ENCODE measurements at places on chromosomes 4 and X.

DNA sequence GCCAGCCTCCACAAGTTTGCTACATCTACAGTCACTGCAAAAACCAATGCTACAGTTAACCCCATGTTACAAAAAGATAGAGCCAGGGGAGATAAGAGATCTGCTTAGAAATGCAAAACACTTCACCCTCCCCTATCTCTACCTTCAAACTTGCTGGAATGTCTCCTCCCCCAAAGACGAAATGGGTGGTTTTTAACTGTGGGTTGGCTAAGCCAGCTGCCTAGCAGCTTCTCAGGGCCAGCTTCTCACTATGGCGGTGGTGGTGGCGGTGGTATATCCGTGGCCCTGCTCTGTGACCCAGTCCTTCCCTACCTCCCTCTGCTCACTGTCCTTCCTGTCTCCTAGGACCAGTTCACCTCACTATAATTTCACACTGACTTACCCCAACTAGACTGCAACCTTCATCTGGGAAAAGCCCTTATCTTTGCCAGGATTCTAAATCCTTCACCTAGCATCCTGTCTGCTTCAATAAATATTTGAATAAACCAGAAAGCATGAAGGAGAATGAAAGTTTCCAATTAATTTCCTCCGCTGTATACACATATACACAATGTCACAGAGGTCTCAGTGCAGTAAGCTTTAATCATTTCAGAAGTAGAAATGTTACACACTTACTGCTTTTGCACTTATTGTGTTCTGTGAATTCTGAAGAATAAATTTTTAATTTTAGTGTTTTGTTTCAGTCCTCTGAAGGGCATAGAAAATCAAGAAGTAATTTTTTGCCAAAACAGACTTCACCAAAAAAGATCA, 46.3 kb downstream of the SH3KBP1 start:
- no peak for DNase-seq

GRCh38 chr4:133150486-133151340, 1.6 kb downstream of the PCDH10 start:
- no peak for DNase-seq

DNA sequence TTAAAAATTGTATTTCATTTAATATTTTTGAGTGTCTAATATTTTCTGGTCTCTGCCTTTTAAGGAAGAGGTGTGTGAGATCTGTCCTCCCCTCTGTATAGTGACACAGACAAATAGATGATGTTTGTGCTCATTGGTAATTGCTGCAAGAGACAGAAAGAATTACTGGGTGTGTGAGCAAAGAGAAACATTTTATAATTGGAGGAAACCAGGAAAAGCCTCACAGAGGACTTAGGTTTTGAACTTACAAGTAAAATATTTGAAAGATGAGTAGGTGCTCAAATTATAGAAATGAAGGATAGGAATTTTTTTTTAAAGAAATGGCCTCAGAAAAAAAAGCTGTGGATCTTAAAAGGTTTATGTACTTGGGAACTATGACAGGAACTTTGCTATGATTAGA, 149.8 kb downstream of the SPCS3 start:
- DNase-seq, result no peak

- DNase-seq, result no peak
Measured at GRCh38 chr4:52604215-52604614, 54.9 kb downstream of the USP46 start.

DNA sequence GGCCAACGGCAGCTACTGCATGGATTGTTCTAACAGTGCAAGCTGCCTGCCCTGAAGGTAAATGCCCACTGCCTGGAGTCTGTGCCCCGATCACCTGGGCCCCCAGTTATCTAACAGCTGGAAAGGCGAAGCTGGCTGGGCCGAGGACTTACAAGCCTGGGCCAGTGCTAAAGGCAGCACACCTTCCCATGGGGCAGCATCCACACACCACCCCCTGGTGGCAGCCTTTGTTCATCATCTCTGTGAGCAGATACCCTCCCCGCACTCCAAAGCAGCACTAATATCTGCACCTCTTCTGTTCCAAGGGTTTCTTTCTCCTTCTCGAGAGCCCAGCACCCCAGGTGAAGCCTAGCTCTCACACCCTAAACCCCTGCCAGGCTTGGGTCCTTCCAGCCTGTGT, 7.6 kb downstream of the SLC2A9 start:
- DNase-seq, result no peak

DNA sequence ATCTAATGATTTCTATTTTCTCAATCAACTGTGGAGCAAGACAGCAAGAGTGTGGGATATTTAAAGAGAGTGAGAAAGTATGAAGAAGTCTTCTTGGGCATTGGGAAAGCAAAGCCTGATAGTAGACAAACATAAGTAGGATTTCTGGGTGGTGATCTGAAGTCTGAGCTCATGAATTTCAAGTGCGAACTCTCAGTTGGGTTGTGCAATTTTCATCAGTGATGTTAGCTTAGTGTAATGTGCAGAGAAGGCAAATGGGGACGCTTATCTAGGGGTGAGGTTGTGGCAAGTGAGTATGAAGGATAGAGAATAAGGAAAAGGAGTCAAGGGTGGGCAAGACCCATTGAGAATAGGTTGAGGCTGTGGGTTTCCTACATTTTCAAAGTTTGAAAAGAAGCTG, 23.7 kb downstream of the VGLL1 start:
- no peak for DNase-seq

DNA sequence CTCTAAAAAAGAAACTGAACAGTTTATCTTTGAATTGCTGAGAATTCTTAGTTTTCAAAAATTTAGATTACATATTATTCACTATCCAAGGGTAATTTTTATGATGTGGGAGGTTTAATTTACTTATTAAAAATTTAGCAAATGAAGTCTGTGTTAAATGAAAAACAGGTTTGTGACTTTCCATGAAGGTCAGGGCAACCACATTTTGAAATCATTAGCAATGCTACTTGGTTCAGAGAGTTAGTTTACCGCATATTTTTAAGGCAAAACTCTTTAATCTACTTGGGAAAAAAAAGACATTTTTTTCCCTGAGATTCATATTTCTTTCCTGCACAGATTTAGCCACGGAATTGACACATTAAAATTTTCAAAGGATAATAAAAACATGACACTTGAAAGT, 37.3 kb upstream of the PRSS12 start:
- DNase-seq, result no peak

GRCh38 chr4:27251771-27252170, 391.1 kb downstream of the STIM2 start:
- no peak for DNase-seq

DNA sequence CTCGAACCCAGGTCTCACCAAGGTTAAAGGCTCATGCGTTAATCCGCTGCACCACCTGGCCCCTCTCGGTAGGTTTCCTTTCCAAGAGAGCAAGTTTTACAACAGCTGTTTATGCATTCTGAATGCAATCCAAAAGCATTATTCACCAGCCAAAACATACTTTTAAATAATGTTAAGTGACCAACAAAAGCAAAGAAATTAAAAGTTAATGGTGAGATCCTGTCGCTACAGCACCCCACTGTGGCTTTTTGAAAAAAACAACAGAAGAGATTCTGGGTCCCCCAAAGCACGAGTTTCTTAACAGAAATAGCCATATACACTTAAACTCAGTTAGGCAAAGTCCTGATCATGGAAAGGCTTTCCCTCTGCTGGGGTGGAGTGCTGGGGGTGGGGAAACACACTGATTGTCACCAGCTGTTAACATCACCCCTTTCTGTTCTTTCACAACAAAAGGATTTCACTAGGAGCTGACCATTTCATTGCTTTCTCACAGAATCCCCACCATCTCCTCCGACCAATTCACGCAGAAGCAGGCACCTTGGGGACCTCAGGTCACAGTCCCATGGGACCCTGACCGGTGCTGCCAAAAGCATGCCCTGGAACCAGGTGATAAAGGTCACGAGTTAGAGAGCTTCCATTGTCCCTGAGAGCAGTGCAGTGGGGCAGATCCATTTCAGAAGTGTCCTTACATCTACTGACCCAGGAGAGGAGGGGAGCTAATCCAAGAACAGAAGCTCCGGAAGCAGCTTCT, 51.2 kb downstream of the ZNF827 start:
- no peak for DNase-seq

- DNase-seq, result no peak
Measured at GRCh38 chr4:74635490-74636123, 158.7 kb downstream of the BTC start.

DNA sequence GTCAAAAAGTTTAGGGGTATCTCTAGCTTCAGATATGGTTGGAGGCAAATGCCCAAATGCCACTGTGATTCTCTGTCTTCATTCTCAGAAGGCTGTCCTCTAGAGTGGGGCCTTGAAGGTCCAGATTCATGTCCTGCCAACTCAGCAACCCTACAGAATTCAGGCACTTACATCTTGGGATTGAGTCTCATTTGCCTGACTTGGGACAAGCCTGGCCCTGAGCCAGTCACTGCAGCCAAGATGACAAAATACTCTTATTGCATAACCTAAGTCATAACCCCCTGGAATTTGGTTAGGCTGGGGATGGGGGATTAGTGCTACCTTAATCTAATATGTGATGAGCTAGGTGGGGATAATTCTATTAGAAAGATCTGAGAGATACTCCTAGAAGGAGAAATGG, 100.5 kb downstream of the AREG start:
- DNase-seq, result no peak

- no peak for DNase-seq
Measured at GRCh38 chr4:94349193-94349592, 6.6 kb upstream of the HPGDS start.

DNA sequence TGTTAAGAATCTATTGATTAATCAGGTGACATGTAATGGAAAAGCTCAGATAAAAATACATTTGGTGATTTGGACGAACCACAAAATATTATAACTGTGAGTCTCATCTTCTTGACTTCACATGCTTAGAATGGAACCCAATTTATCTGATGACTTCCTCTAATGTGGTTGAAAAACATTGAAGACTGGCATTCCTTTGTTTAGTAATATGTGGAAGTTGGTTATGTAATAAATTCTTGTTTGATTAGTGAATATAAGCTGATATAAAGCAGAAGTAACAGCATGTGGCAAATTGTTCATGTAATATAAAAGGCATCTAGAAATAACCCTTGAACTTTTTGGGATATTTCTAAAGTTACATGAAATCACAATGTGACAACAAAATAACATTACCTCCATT, 9.7 kb downstream of the GIMD1 start:
- DNase-seq, result no peak

- no peak for DNase-seq
Measured at GRCh38 chr4:19381068-19381467, 870.6 kb upstream of the SLIT2 start.

- no peak for DNase-seq
Measured at GRCh38 chrX:24339911-24340310, 20.5 kb upstream of the SUPT20HL1 start.

DNA sequence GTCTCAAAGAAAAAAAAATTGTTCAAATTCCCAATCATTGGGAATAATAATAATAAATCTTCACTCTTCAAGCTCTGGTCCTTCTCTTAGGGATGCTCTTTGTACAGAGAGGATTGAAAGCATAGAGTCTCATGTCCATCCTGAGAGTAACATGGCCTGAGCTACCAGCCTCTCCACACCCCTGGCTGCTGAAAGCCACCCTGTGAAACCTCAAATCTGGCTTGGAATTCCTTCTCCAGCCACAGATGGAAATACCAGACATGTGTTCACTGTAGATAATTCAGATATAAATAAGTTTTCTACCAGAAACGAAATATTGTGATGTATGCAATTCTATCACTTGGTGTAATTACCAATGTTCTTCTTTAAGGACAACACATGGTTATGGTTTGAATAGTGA, 140.6 kb downstream of the ARSF start:
- no peak for DNase-seq

Measured in stimulated activated CD8-positive, alpha-beta memory T cell treated with anti-CD3 and anti-CD28 coated beads, Interleukin-15, amount 100 ng/mL, for 24 hours (primary cell).